CD4-positive, alpha-beta memory T cell (primary cell): ENCODE measurements at places on chromosomes 5 and 9. TPM values are rescaled to one million over a fixed set of nuclear protein-coding genes. Genes with fewer than 3 reads are reported as not detected.

The OR1Q1 gene
- not detected for total RNA-seq

The SLC34A3 gene
- total RNA-seq = not detected

The TLE1 gene
- total RNA-seq = 0.49 TPM

The PAEP gene
- total RNA-seq = not detected

The LRRC19 gene
- not detected for total RNA-seq

The TYRP1 gene
- not detected for total RNA-seq

The STXBP1 gene
- total RNA-seq = 19.9 TPM

The SPATA31E1 gene
- not detected for total RNA-seq

The PCDHA9 gene
- total RNA-seq = not detected

The DEPDC1B gene
- 0.70 TPM for total RNA-seq

The GFI1B gene
- not detected for total RNA-seq

The SGCD gene
- not detected for total RNA-seq

The GFPT2 gene
- 0.12 TPM for total RNA-seq

The FAM151B gene
- 0.39 TPM for total RNA-seq

The UNC13B gene
- 0.94 TPM for total RNA-seq

The DMRT3 gene
- not detected for total RNA-seq

The OTP gene
- not detected for total RNA-seq

The FOXD1 gene
- not detected for total RNA-seq

The PCDHB5 gene
- total RNA-seq = 0.17 TPM

The ADCY2 gene
- not detected for total RNA-seq

The ACOT12 gene
- 0.41 TPM for total RNA-seq

The NRG2 gene
- total RNA-seq = 0.11 TPM

The SUSD1 gene
- 3.6 TPM for total RNA-seq

The PCDHB4 gene
- total RNA-seq = not detected

The CTSV gene
- not detected for total RNA-seq

The ZNF618 gene
- total RNA-seq = 0.80 TPM

The LCP2 gene
- 291 TPM for total RNA-seq

The GRXCR2 gene
- total RNA-seq = not detected

The F12 gene
- total RNA-seq = not detected

The PTGDS gene
- 5.1 TPM for total RNA-seq

The ARSI gene
- total RNA-seq = not detected

The MCTP1 gene
- 0.39 TPM for total RNA-seq

The NDUFA8 gene
- 20.4 TPM for total RNA-seq
